ENCODE measurements at places on chromosomes 5 and 9.
A peak's percentile ranks its signal among the peaks of the same experiment; 100 is the strongest.

DNA sequence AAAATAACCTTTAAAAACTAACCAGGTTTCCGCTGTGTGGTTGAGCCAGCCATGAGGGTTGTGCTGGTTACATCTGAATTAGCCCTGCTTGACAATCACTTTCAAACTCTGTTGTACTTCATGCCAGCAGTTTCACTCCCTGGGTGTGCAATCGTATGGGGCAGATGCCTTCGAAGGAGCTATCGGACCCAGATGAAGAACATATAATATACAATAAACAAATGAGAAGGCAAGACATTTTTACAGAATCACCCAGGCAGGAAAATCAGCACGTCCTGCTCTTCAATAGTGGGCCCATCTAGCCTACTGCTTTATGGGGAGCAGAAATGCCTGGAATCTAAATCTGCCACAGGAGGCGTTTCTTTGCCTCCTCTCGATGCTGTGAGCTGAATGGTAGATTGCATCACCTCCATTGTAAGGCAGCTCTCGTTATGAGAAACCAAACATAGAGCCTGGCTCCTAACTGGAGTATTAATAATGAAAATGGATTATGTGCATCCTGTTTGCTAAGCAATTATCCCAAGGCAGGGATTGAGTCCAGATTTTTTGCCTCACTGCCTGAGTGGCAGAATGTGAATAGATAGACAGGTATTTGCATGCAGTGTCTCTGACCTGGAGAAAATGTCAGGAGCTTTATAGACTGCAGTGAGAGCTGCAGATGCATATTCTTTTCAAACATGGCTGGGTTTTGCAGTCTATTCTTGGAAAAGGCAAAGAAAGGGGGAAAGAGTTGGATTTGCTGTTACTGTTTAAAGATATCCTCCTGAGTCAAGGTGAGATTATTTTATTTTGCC is 143.3 kb upstream of the SMARCA2 start:
- DNase-seq: peak; percentile 1

GRCh38 chr9:31604531-31604930 is 779.9 kb upstream of the ACO1 start:
- DNase-seq: peak; percentile 22

- no peak for DNase-seq
Measured at GRCh38 chr9:27683181-27683580, 109.9 kb upstream of the C9orf72 start.

GRCh38 chr5:68070591-68071281 is 144.8 kb upstream of the PIK3R1 start:
- DNase-seq: no peak

DNA sequence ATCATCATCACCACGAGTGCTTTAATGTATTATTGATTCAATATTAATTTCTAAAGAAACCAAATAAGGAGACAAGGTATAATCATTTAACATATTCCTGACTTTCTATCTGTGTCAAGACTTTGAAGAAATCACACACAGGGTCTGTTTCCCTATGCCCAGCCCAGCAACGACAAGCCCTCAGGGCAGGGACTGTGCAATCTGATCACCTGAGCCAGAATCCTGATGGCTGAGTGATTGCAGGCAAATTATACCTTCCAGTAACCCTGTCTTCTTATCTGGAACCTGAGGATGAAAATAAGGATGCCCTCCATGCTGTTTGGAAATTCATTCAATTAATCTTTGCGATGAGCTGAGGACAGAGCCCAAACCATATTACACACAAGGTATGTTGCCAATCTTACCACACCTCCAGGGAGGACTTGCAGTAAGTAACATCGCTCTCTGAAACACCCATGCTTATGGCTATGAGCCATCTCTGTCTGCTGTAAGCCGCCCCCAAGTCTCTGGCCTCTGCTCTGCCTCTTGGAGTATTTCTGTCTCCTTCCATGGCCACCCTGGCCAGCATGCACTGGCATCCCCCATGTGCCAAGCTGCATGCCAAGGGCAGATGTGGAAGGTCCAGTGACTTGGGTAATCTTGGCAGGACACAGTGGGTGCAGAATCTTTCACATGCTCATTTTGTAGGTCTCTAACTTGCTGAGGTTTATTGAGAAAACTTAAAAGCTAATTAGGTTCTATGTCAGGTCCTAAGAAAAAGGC is 10.6 kb downstream of the TAS2R1 start:
- no peak for DNase-seq

DNA sequence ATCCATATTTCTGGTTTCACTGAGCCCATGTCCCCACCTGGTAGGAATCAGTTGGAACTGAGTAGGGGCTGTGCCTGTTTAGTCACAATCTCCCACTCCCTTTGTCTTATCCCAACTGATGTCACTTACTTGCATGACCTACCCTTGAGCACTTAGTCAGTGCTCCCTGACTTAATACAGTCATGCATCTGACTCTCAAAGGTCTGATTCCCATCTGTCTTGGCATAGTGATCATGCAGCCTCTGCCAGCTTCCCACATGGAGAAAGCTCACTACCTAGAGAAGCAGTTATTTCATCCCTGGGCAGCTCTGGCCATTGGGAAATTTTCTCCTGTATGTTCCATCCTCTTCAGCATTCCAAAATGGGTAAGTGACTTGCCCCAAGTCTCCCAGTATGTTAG is 24.8 kb downstream of the ABLIM3 start:
- no peak for DNase-seq

- DNase-seq: no peak
Measured at GRCh38 chr5:158755986-158756385, 343.7 kb downstream of the EBF1 start.

DNA sequence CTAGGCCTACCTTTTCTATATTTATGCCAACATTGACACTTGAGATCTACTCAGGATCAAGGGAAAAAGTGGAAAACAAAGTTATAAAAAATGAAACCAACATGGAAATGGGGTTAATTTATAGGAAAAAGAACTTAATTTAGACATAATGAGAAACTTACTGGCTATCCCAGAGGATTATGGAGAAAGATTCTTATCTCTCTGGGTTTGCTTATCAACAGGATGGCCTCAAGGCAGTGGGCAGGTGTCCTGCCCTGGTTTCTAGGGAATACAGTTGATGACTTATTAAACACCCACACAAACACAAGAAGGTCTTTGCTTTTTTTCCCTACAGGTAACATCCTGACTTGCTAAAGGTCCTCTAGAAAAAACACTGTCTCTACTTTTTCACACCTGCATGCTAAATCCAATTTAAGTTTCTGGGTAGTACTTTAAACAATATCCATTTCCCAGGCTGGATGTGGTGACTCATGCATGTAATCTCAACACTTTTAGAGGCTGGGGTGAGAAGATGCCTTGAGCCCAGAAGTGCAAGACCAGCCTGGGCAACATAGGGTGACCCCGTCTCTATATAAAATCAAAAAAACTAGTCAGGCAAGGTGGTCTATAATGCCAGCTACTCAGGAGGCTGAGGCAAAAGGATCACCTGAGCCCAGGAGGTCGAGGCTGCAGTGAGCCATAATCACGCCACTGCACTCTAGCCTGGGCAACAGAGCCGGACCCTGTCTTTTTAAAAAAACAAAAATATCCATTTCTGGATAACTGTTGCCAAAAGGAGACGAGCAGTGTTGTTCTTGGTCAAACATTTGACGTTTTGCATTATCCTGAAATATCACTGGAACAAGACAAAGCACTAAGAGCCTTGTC is 6.6 kb upstream of the ZNF608 start:
- DNase-seq: no peak

DNA sequence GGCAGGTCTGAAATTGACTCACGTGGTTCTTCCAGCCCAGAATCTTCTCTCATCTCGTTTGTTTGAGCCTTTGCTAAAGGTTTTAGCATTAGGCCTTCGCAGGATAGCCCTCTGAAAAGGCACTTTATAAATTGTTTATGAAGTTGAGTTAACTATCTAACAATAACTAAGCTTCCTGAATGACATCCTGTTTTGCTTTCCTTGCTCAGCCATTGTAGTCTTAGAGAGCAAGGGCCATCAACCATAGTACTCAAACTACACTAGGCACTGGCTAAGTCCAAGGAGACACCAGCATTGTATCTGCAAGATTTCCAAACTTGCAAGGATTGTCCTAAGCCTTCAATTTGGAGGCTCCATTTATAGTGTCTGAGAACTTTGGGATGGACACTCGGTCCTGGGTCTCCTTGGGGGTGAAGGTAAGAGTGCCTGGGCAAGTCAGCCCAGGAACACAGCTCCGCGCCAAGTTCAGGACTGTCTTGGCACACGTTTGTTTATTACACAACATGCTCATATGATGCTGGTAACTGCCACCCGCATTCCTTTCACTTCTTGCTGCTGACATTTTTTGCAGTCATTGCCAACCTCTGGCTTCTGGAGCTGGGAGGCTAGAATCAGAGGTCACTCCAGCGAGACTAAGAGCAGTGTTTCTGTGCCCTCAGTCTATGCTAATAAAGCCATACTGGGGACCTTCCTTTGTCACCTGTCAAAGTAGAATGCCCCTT is 151.1 kb downstream of the ESM1 start:
- no peak for DNase-seq

GRCh38 chr9:92764381-92764987 is at the start of gene BICD2:
Gene BICD2 (minus strand): TSS chr9:92764833. CDS start chr9:92764744, 89 bp downstream.
- DNase-seq: peak; percentile 98

DNA sequence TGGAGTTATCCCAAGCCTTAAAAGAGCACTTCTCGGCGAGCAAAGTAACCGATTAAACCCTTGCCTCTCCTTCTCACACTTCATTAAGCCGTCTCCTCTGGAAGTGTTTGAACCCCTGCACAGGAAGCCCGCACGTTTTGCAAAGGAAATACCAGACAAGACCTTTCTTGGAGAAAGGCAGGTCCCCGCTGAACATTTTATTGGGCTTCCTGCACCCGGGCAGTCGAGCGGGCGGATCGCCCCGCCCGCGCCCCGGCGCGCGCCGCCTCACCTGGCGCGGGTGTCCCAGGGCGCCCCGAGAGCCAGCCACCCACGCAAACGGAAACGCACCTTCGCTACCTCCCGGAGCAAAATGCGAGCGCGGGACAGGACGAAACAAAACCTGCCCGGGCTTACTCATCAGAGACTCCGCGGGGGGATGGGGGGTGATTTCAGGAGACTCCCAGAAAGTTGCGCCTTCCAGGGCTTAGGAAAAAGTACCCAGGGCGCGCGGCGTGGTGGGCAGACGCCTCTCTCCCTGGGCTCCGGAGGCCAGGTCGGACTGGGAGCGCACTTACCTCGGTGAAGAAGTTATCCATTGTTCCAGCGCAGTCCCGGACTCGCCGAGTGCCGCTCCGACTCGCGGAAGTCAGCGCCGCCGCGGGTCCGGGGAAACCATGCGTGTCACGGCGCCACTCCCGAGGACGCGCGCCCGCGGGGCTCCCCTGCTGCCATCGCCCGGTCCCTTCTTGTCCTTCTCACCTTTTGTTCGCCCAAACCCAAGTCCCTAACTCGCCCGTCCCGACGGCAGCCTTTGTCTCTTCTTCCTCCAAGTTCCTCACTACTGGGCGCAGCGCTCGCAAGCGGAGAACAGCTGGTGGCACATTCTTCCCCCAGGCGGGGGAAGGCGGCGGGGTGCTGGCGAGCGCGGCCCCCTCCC is 598 bp downstream of the MYO10 start:
- DNase-seq: peak; percentile 55

DNA sequence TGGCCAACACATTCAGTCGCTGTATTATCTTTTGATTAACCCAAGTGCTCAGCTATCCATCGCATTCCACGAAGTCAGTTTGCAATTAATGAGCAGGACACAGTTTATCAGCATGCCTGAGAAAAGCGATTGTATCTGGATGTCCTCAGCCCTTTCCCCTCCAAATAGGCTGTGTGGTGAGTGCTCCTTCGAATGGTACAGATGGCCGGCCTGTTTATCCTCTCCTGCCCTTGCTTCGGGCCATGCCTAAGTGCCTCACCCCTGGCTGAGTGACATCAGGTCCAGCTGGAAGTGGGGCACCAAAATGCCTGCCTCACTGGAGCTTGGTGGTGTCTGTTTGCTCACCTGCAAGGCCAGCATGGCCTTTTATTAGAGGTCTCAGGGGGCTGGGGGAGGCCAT is 317.3 kb downstream of the GADD45G start:
- DNase-seq: no peak

- peak; percentile 63 for DNase-seq
Measured at GRCh38 chr9:130938652-130939404, at the start of gene FIBCD1. Gene FIBCD1 (minus strand): TSS chr9:130939247. CDS start chr9:130938607, 640 bp downstream.

DNA sequence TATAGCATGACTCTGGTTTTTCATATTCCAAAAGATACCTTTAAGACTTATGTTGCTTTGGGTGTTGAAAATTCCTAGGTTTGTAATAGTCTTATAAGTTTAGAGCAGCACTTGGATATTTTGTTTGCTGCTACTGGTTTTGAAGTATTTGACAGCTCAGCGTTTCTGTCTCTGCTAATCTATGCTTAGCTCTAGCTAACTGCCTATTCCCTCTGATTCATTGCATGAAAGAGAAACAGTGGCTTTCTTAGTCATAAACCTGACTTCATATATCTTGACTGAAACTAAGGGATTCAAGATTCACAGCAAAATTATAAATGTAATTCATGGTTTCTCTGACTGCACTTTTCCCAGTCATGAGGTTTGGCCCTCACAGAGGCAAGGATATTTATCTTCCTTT is 35.6 kb upstream of the ANXA1 start:
- DNase-seq: peak; percentile 71

DNA sequence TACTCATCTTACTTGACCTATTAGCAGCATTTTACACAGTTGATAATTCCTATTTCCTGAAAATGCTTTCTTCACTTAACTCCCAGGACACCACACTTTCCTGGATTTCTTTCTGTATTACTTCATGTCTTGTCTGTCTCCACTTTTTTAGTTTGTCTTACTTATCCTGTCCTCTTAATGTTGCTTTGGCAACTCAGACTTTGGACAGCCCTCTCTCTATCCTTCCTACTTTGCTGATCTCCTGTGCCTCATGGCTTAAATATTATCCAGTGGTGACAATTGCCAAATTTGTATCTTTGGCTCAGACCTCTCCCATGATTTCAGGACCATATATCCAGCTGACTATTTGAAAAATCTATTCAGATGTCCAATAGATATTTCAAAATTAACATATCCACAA is 39.8 kb upstream of the NUDT12 start:
- no peak for DNase-seq

DNA sequence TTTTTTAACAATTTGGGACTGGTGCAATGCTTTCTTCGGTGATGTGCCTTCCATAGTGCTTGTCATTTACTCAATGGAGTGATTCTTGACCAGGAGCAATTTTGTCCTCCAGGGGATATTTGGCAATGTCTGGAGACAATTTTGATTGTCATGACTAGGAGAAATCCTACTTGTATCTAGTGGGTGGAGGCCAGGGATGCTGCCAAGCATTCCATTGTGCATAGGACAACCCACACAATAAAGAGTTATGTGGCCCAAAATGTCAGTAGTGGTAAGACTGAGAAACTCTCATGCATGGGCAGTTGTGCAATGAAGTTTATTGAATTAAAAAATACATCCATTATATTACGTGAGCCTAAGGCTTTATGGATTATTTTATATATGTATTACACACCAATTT is 70.5 kb downstream of the FOCAD start:
- DNase-seq: peak; percentile 34

- no peak for DNase-seq
Measured at GRCh38 chr9:87516222-87516925, 18.7 kb downstream of the DAPK1 start.

GRCh38 chr9:136693490-136694162 is 6.4 kb upstream of the AGPAT2 start:
- DNase-seq: no peak

- DNase-seq: no peak
Measured at GRCh38 chr5:21071986-21072385, 1084.0 kb upstream of the CDH18 start.

GRCh38 chr9:83992407-83992806 is 11.8 kb downstream of the RMI1 start:
- no peak for DNase-seq

GRCh38 chr5:180593446-180594206 is 2.3 kb upstream of the SCGB3A1 start:
- no peak for DNase-seq

GRCh38 chr5:154697371-154697770 is 57.8 kb upstream of the LARP1 start:
- peak; percentile 19 for DNase-seq

Data from adipocyte (in vitro differentiated cells).